ENCODE measurements at places on chromosomes 2 and 18. TPM values are rescaled to one million over a fixed set of nuclear protein-coding genes. Genes with fewer than 3 reads are reported as not detected.
A peak's percentile ranks its signal among the peaks of the same experiment; 100 is the strongest.

GRCh38 chr18:66558773-66559172 lies 45.1 kb downstream of the CDH19 start:
- H3K4me1 ChIP-seq = peaks cover 13% of the 10 kb centered on the region
- H3K27ac ChIP-seq = no peak overlapping the region
- H3K36me3 ChIP-seq = no peaks in the 10 kb centered on the region
- DNase-seq = peak; percentile 67
- no peak overlapping the region for H3K4me3 ChIP-seq
- H3K27me3 ChIP-seq = no peaks in the 10 kb centered on the region

DNA sequence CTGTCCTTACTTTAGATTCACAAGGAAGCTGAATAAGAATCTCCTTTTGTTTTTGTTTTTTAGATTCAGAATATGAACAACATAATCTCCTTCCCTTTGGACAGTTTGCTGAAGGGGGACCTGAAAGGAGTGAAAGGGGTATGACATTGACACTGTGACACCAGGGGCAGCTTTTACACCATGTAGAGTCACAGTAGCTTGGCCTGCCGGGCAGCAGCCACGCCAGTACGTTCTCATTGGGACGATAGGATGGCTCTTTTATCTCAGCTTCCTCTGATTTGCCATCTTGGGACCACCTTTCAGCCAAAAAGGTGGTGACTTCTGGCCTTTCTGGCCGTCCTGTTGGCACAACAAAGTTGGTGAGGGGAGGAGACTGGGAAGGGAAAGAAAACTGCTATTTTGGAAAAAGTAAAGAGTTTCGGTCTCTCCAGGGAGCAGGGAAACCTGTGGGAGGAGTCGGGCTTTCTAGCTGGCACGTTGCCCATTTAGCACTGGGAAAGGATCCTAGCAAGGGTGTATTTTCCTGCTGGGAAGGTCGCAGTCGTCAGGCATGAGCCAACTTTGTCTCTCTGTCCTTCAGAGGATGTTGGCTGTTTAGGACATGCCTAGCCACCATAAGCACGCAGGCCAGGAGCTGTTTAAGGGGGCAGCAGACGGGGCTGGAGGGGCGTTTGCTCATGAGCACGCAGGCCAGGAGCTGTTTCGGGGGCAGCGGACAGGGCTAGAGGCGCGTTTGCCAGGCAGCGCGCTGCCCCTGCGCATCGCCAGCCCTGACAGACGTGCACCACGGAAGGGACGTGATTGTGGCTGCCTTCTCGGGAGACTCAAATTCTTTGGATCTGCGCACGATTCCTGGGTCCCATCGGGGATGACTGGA lies 104.6 kb downstream of the ITGB1BP1 start:
- H3K4me3 ChIP-seq = no peak overlapping the region
- peaks cover 36% of the 10 kb centered on the region for H3K36me3 ChIP-seq
- peaks cover 12% of the 10 kb centered on the region for H3K4me1 ChIP-seq
- no peak for DNase-seq

DNA sequence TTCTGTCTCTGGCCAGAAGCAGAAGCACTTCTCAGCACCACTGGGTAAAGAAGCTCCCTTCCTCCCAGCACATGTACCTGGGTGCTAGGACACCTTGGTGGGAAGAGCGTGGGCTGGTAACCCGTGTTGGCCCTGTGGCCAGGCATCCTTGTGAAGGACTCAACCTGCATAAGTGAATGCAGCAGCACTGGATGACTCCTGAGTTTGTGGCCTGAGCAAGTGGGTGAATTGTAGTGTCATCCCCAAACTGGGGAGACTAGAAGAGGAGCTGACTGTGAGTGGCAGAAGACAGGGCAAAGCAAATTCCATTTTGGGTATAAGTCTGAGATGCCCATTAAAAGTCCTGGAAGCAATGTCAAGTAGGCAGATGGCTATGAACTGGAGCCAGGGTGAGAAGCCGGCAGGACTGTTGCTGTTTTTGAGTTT lies 63.4 kb downstream of the STAT1 start:
- H3K4me3 ChIP-seq = no peak overlapping the region
- H3K27me3 ChIP-seq = no peaks in the 10 kb centered on the region
- no peak for DNase-seq

DNA sequence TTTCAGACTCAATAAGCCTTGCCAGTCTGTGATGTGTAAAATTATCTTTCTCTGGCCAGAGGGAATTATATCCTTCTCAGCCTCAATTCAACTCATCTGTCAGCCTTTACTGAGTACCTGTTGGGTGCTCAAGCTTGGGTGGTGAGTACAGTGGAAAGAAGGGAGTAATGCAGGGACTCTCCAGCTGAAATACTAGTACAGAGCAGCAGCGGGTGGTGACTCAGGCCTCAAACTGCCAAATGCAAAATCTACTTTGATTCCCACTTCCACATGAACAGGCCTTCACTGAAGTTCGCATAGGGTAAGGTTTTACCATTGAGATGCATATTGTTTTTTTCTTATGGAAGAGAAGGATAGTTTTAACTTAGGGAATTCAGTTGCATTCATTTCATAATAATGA lies 326.8 kb downstream of the LRRTM1 start:
- no peak overlapping the region for H3K4me3 ChIP-seq
- H3K36me3 ChIP-seq = no peaks in the 10 kb centered on the region
- H3K27me3 ChIP-seq = no peaks in the 10 kb centered on the region
- H3K4me1 ChIP-seq = no peaks in the 10 kb centered on the region
- H3K27ac ChIP-seq = no peak overlapping the region

- no peak for DNase-seq
- no peak overlapping the region for H3K4me3 ChIP-seq
- H3K4me1 ChIP-seq = no peaks in the 10 kb centered on the region
- H3K36me3 ChIP-seq = no peaks in the 10 kb centered on the region
These were observed 26.5 kb upstream of the TWIST2 start for GRCh38 chr2:238821391-238821790.

- H3K36me3 ChIP-seq = no peaks in the 10 kb centered on the region
- H3K27me3 ChIP-seq = no peaks in the 10 kb centered on the region
- peaks cover 20% of the 10 kb centered on the region for H3K4me1 ChIP-seq
- no peak overlapping the region for H3K27ac ChIP-seq
- no peak for DNase-seq
These were observed 766 bp downstream of the PDE6D start for GRCh38 chr2:231780123-231780908.

DNA sequence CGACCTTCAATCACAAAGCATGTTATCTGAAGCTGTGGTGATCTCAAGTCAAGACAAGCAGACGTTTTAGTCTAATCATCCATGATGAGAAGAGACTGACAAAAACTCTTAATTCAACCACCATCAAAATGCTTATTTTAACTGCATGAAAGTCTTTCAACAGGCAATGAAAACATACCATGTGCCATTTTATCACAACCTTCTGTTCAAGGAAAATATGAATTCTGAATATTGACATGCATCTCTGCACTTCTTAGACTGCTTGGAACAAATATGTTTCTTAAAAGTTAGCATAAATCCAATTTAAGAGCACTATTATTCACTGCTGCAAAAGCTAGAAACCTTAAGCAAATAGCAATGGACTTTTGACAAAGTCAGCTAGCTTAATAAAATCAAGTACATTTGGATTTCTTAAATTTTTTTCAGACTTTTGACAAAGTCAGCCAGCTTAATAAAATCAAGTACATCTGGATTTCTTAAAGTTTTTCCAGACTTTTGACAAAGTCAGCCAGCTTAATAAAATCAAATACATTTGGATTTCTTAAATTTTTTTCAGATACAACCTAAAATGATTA lies 70.9 kb downstream of the OLA1 start:
- H3K36me3 ChIP-seq = no peaks in the 10 kb centered on the region
- no peak overlapping the region for H3K27ac ChIP-seq
- H3K4me1 ChIP-seq = no peaks in the 10 kb centered on the region
- no peak overlapping the region for H3K4me3 ChIP-seq

DNA sequence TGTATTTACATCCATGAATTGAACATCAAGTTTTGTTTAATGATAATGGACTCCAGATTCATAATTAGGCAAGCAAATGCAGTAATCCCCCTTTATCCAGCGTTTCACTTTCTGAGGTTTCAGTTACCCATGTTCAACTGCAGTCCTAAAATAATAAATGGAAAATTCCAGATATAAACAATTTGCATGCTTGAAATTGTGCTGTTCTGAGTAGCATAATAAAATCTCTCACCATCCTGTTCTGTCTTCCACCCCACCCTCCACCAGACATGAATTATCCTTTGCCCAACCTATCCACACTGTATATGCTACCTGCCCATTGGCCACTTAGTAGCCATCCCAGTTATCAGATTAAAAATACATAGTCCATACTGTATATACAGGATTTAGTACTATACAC lies 224.5 kb upstream of the CHAC2 start:
- DNase-seq = no peak
- no peaks in the 10 kb centered on the region for H3K27me3 ChIP-seq
- no peak overlapping the region for H3K27ac ChIP-seq
- H3K4me3 ChIP-seq = no peak overlapping the region
- no peaks in the 10 kb centered on the region for H3K36me3 ChIP-seq
- H3K4me1 ChIP-seq = 0 out of 2 replicates have a peak, but pooled peaks cover 5% of the 10 kb centered on the region

DNA sequence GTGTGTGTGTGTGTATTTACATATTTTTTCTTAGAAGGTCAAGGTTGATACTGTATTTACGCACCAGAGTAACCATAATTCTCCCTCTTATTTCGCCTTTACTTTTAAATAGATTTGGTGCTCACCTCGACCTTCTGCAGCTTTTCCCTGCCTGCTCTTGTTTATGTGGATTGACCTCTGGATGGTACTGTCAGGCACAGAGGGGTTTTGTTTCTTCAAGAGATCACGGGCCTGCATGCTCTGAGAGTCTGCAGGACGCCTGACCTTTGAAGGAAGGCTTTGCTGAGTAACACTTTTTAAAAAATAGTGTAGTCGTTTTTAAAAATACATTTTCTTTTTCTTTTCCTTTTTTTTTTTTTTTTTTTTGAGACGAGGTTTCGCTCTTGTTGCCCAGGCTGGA lies 18.1 kb upstream of the EFHD1 start:
- H3K4me1 ChIP-seq = peaks cover 15% of the 10 kb centered on the region
- H3K27ac ChIP-seq = no peak overlapping the region
- H3K4me3 ChIP-seq = no peak overlapping the region
- DNase-seq = no peak

GRCh38 chr2:238370823-238371372 lies 50.6 kb downstream of the TRAF3IP1 start:
- H3K27ac ChIP-seq = no peak overlapping the region
- no peaks in the 10 kb centered on the region for H3K36me3 ChIP-seq
- H3K27me3 ChIP-seq = no peaks in the 10 kb centered on the region
- DNase-seq = peak; percentile 71
- H3K4me1 ChIP-seq = no peaks in the 10 kb centered on the region

DNA sequence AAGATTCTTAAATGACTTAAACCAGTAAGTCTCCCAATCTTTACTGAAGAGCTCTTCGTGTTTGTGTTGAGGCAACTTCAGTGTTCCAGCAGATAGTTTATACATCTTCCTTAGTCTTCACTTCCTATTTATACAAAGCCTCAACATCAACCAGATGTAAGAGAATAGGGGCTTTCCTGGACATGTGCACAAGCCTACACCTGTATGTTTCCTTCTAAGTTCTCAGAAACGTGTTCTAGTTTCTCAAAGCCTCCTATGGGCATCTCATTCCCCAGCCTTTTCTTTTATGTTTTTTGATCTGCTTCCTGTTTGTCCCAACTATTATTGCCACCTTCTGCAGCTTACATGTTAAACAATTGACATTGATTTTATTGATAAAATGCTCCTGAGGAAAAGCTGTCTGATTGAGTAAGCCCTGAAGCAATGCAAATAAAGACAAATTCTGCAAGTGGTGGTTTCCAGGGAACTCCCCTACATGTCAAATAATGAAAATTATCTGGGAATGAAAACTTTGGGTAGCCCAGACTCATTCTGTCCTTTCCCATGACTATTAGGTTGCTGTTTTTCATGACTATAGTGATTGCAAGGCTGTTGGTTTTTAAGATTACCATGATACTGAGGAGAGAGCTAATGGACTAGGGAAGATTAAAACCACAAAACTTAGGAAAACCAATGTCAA lies 663.3 kb upstream of the ACVR2A start:
- peak overlapping the region; percentile 96 for H3K27ac ChIP-seq
- no peak overlapping the region for H3K4me3 ChIP-seq
- H3K27me3 ChIP-seq = no peaks in the 10 kb centered on the region
- no peaks in the 10 kb centered on the region for H3K36me3 ChIP-seq

GRCh38 chr2:120415728-120416509 lies 70.0 kb downstream of the INHBB start:
- H3K36me3 ChIP-seq = no peaks in the 10 kb centered on the region
- H3K4me3 ChIP-seq = no peak overlapping the region
- H3K27me3 ChIP-seq = no peaks in the 10 kb centered on the region
- no peak overlapping the region for H3K27ac ChIP-seq

DNA sequence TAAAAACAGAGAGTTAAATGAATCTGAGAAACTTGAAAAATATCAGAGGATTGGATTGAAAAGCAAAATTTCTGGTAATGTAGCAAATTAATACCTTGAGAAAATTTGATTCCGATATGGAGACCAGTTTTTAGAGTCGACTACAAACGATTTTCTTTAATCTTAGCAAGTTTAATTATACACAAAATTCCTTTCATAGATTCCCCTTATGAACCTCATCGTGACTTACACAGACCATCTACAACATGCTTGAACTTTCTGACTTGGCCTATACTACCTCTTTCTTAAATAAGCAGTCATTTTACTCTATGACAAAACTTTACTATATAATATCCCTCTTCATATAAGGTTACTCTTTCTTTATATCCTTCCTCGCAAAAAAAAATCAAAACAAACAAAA lies 769.6 kb upstream of the CRIM1 start:
- H3K27me3 ChIP-seq = no peaks in the 10 kb centered on the region
- H3K36me3 ChIP-seq = no peaks in the 10 kb centered on the region
- H3K27ac ChIP-seq = no peak overlapping the region
- no peak overlapping the region for H3K4me3 ChIP-seq

GRCh38 chr18:26460449-26461091 lies 87.8 kb downstream of the KCTD1 start:
- H3K4me3 ChIP-seq = no peak overlapping the region
- H3K27ac ChIP-seq = no peak overlapping the region
- H3K4me1 ChIP-seq = peaks cover 15% of the 10 kb centered on the region
- peaks cover 8% of the 10 kb centered on the region for H3K36me3 ChIP-seq

Gene PAIP2B
- total RNA-seq = 3.8 TPM

Gene SAP130
- total RNA-seq = 11.1 TPM

Gene PHOSPHO2
- 5.9 TPM for total RNA-seq

Gene IRS1
- 38.8 TPM for total RNA-seq

Gene DSG1
- not detected for total RNA-seq

Gene NAGK
- 55.5 TPM for total RNA-seq

Measured in PC-3 (cell line).